ENCODE measurements at places on chromosomes 3 and 15. TPM values are rescaled to one million over a fixed set of nuclear protein-coding genes. Genes with fewer than 3 reads are reported as not detected.

DNA sequence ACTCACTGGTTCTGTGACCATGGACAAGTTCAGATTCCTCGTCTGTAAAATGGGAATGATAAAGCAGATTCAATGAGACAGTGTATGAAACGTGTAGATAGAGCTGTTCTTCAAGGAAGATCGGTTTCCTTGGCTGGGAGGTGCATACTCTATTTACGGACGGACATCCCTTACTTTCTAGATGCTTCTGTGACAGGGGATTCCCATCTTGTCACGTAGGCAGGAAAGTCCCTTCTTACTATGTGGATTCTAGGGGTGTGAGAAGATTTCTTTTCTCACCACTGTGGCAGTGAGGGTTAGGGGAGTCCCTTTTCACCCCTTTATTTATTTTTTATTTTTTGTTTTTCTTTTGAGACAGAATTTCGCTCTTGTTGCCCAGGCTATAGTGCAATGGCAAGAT lies 180.9 kb upstream of the TBL1XR1 start:
- no peak overlapping the region for H3K4me3 ChIP-seq
- H3K4me1 ChIP-seq, result no peaks in the 10 kb centered on the region
- H3K27ac ChIP-seq, result no peak overlapping the region
- H3K27me3 ChIP-seq, result no peaks in the 10 kb centered on the region

DNA sequence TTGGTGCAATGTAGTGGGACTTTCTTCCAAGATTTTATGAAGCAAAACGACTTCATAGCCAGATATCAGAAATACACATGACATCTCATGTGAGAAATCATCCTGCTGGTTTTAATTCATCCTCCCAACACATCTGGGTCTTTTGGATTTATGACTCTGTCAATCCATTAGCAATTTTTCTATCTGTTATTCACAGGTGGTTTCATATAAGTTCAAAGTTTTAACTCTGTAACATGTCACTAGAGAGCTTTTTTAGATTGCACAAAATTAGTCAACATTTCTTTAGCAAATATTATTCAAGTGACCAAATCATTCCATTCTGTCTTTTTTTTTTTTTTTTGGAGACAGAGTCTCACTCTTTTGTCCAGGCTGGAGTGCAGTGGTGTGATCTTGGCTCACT lies 30.4 kb downstream of the SQOR start:
- H3K4me3 ChIP-seq, result no peak overlapping the region
- H3K27ac ChIP-seq, result no peak overlapping the region
- peaks cover 6% of the 10 kb centered on the region for H3K4me1 ChIP-seq
- H3K36me3 ChIP-seq, result no peaks in the 10 kb centered on the region
- no peak for DNase-seq
- H3K27me3 ChIP-seq, result no peaks in the 10 kb centered on the region

DNA sequence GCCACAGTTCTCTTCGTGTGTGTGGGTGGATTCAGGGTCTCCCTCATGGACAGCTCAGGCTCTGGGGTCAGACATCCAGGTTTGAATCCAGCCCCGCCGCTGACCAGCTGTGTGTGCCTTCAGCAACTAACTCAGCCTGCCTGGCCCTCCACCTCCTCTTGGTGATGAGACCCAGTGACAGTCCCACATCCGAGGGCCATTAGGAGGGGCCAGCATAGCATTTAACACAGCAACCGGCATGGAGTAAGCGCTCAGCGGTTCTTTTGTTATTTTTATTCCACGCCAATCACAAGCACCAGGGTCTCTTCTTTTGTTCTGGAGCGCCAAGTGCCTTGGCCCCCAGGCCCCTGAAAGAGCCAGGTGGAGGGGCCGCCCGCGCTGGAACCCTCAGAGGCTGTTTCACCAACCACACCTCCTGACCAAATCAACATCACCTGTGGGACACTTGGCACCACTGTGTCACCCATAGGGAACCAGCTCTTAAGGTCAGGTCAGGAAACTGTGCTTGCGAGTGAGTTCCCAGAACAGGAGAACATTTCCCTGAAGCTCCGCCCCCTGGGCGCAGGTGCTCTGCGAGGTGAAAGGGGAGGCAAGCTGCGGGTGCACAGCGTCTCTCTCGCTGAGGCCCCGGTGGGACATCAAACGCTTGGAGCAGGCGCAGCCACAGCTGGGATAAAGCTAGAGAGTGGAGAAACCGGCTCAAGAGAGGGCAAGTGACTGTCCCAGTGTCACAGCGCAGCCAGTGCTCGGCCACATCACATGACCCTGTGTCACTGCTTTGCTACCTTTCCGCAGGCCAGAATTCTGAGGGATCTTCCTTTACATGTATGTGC lies 311.3 kb downstream of the UACA start:
- H3K4me3 ChIP-seq, result no peak overlapping the region
- no peak for DNase-seq
- no peaks in the 10 kb centered on the region for H3K27me3 ChIP-seq
- no peak overlapping the region for H3K27ac ChIP-seq
- H3K36me3 ChIP-seq, result no peaks in the 10 kb centered on the region

DNA sequence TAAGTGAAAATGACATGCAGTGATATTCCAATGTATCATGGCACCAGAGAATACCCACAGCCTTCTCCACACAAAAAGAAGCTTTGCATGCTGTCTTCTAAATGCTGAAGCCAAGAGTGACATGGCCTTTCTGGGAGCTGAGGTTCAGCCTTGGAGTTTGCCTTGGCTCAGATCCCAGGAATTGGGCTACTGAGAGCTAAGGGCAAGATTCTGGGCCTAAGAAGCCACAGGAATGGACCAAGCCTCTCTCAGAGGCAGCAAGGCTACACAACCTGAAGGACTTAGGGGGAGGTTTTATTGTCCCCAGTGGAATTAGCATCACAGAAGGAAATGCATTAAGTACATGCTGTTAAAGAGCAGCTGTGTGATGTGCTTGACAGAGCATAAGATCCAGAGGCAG lies 1078.5 kb downstream of the TUSC7 start:
- H3K4me3 ChIP-seq, result no peak overlapping the region
- H3K36me3 ChIP-seq, result no peaks in the 10 kb centered on the region
- no peaks in the 10 kb centered on the region for H3K27me3 ChIP-seq
- no peaks in the 10 kb centered on the region for H3K4me1 ChIP-seq
- no peak for DNase-seq
- no peak overlapping the region for H3K27ac ChIP-seq

- H3K4me3 ChIP-seq, result no peak overlapping the region
- H3K27me3 ChIP-seq, result no peaks in the 10 kb centered on the region
- no peaks in the 10 kb centered on the region for H3K4me1 ChIP-seq
- no peak overlapping the region for H3K27ac ChIP-seq
These were observed 75.4 kb upstream of the ROBO1 start for GRCh38 chr3:79843180-79843579.

DNA sequence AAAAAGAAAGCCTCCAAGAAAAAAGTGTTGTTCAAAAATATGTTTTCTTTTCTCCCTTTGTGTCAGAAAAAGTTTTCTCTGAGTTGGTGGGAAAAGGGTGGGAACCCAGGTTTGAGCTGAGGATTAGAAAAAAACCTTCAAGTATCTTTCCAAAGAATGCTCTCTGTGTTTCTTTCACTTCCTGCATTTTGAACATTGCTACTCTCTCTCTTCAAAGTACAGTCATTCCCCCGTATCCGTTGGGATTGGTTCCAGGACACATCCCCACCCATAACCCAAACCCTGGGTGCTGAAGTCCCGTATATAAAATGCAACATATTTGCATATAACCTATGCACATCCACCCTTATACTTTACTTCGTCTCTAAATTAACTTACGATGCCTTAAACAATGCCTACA lies 139.6 kb downstream of the TMCO5A start:
- H3K27me3 ChIP-seq, result no peaks in the 10 kb centered on the region
- no peak overlapping the region for H3K4me3 ChIP-seq
- H3K27ac ChIP-seq, result peak overlapping the region; percentile 96
- no peak for DNase-seq
- H3K4me1 ChIP-seq, result peaks cover 36% of the 10 kb centered on the region

- peaks cover 13% of the 10 kb centered on the region for H3K4me1 ChIP-seq
- no peaks in the 10 kb centered on the region for H3K27me3 ChIP-seq
- no peak for DNase-seq
- H3K4me3 ChIP-seq, result no peak overlapping the region
- H3K27ac ChIP-seq, result no peak overlapping the region
These were observed 4.0 kb downstream of the RPL14 start for GRCh38 chr3:40461161-40461560.

DNA sequence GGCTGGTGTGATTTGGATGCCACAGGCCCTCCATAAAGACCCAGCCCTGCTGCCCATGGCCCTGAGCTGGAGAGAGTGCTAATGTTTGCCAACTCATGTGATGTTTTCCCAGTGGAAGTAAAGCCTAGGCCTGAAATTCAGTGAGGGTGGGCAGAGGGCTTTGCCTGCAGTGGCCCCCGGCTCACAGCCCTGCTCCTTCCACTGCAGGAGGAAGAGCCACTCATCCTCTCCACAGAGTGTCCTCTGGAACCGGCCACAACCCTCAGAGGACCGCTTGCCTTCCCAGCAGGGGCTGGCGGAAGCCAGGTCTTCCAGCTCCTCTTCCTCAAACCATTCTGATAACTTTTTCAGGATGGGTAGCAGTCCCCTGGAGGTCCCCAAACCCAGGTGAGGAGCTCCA lies 13.9 kb upstream of the CPNE9 start:
- H3K27ac ChIP-seq, result no peak overlapping the region
- no peaks in the 10 kb centered on the region for H3K36me3 ChIP-seq
- no peak overlapping the region for H3K4me3 ChIP-seq
- no peak for DNase-seq

- H3K36me3 ChIP-seq, result no peaks in the 10 kb centered on the region
- peak; percentile 13 for DNase-seq
- H3K4me1 ChIP-seq, result no peaks in the 10 kb centered on the region
- H3K4me3 ChIP-seq, result no peak within 1 kb of the TSS
- H3K27ac ChIP-seq, result no peak within 1 kb of the TSS
- H3K27me3 ChIP-seq, result peaks cover 49% of the 10 kb centered on the region
These were observed at the start of gene COL6A6 for GRCh38 chr3:130516645-130517512. TSS of gene COL6A6 (plus strand) at chr3:130517177. CDS start at chr3:130560365, 43,188 bp downstream.

GRCh38 chr15:48025118-48025517 lies 95.7 kb upstream of the SLC24A5 start:
- no peaks in the 10 kb centered on the region for H3K27me3 ChIP-seq
- DNase-seq, result no peak

- no peak overlapping the region for H3K27ac ChIP-seq
- no peak overlapping the region for H3K4me3 ChIP-seq
- H3K27me3 ChIP-seq, result no peaks in the 10 kb centered on the region
- DNase-seq, result no peak
- no peaks in the 10 kb centered on the region for H3K4me1 ChIP-seq
These were observed 98.7 kb upstream of the ZPLD1 start for GRCh38 chr3:102336130-102336529.

DNA sequence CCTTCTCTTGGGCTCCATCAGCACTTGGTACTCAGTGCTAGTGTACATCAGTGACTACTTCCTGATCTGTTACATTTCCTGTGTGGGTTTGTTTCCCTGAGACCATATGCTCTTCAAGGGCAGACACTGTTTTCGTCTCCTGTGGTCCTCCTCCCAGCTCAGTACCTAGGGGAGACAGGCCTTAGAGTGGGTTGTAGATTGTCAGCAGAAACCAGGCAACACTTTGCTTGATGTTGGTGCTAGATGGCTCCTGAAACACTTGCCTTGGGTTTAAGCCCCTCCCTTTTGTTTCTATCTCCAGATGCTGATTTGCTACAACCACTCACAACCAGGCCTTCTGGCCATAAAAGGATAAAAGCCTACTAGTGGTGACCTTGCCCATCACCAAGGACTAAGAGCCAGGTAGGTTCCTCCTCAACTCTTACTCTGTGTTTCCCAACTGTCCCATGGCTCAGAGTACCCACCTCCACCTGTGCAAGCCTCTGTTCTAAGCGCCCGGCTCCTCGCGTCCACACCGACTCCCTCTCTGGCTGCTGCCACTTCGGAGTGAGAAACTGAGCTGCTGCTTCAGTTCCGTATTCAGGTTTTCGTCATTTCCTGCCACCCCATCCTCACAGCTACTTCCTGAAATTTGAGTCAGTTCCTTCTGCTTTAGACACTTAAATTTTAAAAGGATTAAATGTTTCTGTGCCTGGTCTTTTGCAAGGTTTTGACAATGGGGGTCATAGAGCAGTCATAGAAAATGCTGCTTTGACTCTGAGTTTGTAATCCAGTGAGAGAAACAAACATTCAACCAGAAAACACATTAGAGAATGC lies at the start of gene HCLS1:
Gene HCLS1 (minus strand): TSS at position 548 of the 816 bp plus-strand sequence. CDS start 2,556 bp downstream, outside the sequence.
- peak within 1 kb of the TSS; percentile 40 for H3K27ac ChIP-seq
- H3K4me3 ChIP-seq, result no peak within 1 kb of the TSS
- H3K4me1 ChIP-seq, result no peaks in the 10 kb centered on the region
- peaks cover 3% of the 10 kb centered on the region for H3K36me3 ChIP-seq
- no peaks in the 10 kb centered on the region for H3K27me3 ChIP-seq

DNA sequence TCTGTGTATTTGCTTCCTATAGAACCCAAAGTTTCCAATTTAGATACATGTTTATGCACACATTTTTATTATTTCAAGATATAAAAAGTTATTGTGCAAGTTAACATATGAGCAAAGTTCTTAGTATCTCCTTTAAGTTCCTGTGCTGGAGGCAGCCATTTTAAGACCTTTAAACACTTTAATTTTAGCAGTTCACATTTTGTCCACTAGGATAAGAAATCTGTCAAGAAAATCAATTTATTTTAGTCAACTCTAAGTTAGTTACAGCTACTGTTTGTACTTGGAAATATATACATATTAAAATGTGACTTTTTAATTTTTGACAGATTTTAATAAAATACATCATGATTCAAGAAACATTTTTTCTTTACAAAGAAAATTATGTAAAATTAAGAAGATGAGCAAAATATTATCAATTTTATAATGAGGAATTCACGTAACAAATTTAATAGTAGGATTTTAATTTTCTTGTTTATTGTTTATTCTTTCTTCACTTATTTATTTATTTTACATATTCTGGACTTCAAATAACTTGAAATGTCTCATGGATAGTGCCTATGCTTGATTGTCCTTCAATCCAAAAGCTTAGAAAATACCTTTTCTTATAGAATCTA lies 402.6 kb upstream of the GBE1 start:
- H3K4me3 ChIP-seq, result no peak overlapping the region
- no peak for DNase-seq
- no peaks in the 10 kb centered on the region for H3K27me3 ChIP-seq
- H3K36me3 ChIP-seq, result no peaks in the 10 kb centered on the region
- H3K4me1 ChIP-seq, result no peaks in the 10 kb centered on the region
- H3K27ac ChIP-seq, result no peak overlapping the region

DNA sequence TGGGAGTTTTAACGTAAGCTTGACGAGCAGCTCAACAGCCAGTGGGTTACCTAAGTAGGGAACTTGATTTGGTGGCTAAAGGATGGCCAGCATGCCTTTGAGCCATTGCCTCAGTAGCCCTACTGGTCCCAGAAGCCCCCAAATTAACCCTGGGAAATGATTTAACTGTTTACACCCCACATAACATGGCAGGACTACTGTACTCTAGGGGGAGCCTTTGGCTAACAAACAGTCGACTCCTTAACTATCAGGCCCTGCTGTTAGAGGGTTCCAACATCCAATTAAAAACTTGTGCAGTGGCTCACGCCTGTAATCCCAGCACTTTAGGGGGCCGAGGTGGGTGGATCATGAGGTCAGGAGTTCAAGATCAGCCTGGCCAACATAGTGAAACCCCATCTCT lies 9.4 kb upstream of the SMCO1 start:
- no peak for DNase-seq
- no peak overlapping the region for H3K27ac ChIP-seq
- no peaks in the 10 kb centered on the region for H3K4me1 ChIP-seq
- H3K36me3 ChIP-seq, result no peaks in the 10 kb centered on the region
- no peaks in the 10 kb centered on the region for H3K27me3 ChIP-seq

- H3K4me1 ChIP-seq, result no peaks in the 10 kb centered on the region
- no peak overlapping the region for H3K4me3 ChIP-seq
- no peak overlapping the region for H3K27ac ChIP-seq
- no peaks in the 10 kb centered on the region for H3K27me3 ChIP-seq
- no peaks in the 10 kb centered on the region for H3K36me3 ChIP-seq
These were observed 225.2 kb downstream of the VPS13C start for GRCh38 chr15:61835029-61835428.

NEK11 gene
- 3.9 TPM for polyA plus RNA-seq

KPNA4 gene
- polyA plus RNA-seq, result 6.8 TPM

GOLGA6L4 gene
- polyA plus RNA-seq, result 3.3 TPM

AMIGO3 gene
- polyA plus RNA-seq, result 2.4 TPM

IQSEC1 gene
- 20.3 TPM for polyA plus RNA-seq

PLA2G4F gene
- polyA plus RNA-seq, result 3.8 TPM
